T-helper 22 cell (primary cell): ENCODE measurements at places on chromosomes 11 and 22.

- DNase-seq = no peak
Measured at GRCh38 chr11:47177846-47178245, 1.2 kb upstream of the ARFGAP2 start.

- DNase-seq = no peak
Measured at GRCh38 chr11:120229451-120230424, 10.2 kb upstream of the POU2F3 start.

- DNase-seq = no peak
Measured at GRCh38 chr11:47366020-47366490, 12.3 kb downstream of the SPI1 start.

- DNase-seq = no peak
Measured at GRCh38 chr11:95092549-95093324, 3.1 kb downstream of the ENDOD1 start.

GRCh38 chr11:122085264-122085663 is 30.8 kb downstream of the BLID start:
- DNase-seq = no peak

DNA sequence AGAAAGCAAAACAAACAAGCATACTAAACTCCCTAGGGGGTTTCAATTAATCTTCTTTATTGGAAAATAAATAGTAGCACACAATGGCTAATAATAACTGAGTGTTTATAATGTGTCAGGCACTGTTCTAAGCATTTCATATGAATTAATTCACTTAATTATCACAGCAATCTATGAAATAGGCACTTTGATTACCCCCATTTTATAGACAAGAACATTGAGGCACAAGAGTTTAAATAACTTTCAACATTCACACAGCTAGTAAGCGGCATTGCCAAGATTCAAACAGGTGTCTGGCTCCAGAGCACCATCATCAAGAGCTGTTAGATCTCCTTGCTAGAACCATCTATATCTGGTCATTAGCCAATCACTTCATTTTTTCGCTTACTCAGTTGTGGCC is 43.1 kb downstream of the PRCP start:
- no peak for DNase-seq

DNA sequence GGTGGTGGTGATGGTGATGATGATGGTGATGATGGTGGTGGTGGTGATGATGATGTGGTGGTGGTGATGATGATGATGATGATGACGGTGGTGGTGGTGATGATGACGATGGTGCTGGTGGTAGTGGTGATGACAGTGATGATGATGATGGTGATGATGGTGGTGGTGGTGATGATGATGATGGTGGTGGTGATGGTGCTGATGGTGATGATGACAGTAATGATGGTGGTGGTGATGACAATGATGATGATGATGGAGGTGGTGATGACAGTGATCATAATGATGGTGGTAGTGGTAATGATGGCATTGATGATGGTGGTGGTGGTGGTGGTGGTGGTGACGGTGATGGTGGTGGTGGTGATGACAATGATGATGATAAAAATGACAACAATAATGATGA is 52.1 kb upstream of the ANO1 start:
- no peak for DNase-seq

DNA sequence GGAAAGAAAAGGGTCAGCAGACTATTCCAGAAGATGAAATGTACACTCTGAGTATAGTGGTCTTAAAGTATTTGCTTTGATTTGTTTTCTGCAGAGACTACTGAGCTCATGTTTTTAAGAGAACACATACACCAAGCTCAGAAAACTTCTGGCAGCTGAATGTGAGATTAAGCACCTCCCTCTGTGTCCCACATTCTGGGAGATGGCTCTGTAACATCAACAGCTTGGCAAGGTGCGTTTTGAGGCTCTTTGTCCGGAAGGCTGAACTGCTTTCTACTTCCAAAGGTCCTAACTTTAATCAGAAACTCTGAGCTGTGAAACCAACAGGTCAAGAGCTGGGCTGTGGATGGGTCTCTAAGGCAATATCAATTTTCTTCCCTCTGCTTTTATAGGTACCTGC is 36.4 kb upstream of the GLYAT start:
- DNase-seq = no peak

- no peak for DNase-seq
Measured at GRCh38 chr11:62433904-62434276, 15.1 kb downstream of the SCGB1A1 start.

GRCh38 chr11:30911247-30911646 is 325.1 kb upstream of the MPPED2 start:
- DNase-seq = no peak

DNA sequence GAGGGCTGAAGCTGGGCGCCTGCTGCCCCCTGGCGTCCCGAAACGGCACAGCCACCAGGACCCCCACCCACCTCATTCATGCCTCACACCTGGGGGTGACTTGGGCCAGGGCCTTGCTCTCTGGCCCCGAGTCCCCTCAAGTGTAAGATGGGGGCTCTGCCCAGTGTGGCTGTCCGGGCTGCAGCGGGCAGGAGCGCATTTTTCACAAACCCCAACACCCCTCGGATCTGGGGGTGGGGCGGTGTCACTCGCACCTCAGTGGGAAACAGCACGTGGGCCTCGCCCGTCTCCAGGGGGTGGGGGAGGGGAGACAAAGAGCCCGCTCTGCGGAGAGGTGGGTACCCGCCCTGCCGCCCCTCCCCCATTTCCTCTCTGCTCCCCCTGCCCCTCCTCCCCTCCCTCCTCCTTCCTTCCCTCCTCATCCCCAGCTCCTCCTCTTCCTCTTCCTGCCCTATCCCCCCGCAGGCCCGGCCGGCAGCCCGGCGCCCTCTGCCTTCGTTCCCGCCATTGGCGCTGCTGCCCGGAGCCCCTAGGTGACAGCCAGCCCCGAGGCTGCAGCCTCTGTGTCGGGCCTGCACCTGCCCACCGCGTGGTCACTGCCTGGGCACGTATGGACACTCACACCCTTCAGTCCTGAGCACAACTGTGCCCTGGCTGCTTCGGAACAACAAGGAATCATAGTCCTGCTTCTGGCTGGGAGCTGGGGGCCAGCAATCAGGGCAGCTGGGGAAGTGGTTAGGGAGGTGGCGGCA is 6.8 kb upstream of the CDKN1C start:
- DNase-seq = peak; percentile 23

GRCh38 chr11:48095779-48096470 is 115.6 kb downstream of the PTPRJ start:
- no peak for DNase-seq

GRCh38 chr11:8963569-8964323 is 496 bp downstream of the TMEM9B start:
- DNase-seq = peak; percentile 55

DNA sequence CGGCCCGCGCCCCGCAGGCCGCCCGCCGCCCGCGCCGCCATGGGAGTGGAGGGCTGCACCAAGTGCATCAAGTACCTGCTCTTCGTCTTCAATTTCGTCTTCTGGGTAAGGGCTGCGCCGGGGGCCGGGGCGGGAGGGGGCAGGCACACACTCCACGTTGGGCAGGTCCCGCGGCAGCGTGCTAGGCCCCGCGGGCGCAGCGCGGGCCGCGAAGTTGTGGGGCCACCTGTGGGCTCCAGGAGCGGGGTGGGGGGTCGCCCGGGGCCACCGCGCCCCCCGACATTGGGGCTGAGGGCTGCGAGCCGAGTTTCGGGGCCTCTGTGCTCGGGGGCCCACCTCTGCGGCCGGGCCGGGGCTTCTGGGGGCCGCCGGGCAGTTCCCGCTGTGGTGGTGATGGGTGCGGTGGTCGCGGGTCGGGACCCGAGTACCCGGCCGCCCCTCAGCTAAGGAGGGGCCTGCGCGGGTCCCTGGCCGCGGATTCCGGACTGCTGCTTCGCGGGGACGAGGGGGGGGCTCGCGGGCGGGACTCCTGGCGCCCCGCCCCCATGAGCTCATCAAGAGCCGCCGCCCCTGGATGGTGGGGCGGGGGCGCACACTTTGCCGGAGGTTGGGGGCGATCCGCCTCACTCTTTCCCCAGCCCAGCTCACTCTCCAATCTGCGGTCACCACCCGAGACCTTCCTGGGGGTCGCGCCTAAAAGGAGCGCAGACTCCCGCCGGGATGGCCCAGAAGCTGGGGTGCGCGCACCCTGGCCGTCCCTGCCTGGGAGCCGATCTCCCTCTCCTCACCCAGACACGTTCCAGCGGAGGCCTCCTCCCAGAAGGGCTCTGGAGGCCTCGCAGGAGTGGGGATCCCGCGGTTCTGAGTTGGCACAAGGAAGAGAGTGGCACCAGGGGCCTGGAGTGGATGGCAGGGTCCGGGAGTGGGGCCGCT is 667 bp downstream of the CD81 start:
- DNase-seq = peak; percentile 47

DNA sequence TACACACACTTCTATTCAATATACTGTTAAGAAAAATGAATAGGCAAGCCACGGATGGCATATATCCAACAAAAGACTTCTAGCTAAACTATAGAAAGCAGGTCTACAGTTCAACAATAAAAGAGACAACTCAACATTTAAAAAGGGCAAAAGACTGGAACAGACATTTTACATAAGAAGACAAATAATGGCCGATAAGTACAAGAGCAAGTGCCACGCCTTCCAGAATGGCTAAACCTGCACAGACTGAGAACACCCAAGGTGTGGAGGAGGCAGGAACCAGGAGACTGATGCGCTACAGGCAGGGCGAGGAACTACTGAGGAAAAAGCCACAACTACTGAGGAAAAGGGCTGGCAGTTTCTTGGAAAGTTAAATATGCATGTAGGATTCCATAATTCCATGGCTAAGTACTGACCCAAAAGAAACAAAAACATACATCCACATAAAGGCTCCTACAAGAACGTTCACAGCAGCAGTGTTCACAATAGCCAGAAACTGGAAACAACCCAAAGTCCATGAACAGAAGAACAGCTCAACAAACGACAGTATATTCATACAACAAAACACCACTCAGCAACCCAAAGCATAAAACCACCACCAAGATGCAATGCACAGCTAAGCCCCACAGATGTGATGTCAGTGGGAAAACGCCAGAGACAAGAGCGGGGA is 9.6 kb upstream of the MOB2 start:
- DNase-seq = no peak

DNA sequence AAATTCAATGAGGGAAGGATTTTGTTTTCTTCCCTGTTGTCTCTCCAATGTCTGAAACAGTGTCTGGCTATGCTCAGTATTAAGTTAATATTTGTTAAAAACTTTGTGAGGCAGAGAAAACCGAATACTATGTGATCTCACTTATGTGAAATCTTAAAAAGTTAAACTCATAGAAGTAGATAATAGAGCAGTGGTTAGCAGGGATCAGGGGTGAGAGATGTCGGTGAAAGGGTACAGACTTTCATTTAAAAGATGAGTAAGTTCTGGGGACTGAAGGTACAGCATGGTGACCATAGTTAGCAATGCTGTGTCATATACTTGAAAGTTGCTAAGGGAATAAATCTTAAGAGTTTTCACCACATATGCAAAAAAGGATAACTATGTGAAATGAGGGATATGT is 244.6 kb downstream of the AASDHPPT start:
- no peak for DNase-seq

GRCh38 chr11:5286351-5286750 is 15.4 kb downstream of the OR51B4 start:
- DNase-seq = no peak

- no peak for DNase-seq
Measured at GRCh38 chr11:31875866-31876560, 64.9 kb upstream of the PAX6 start.

- peak; percentile 20 for DNase-seq
Measured at GRCh38 chr11:114208377-114208776, 87.8 kb upstream of the NNMT start.

GRCh38 chr11:41246399-41246745 is 213.1 kb downstream of the LRRC4C start:
- DNase-seq = no peak

- DNase-seq = no peak
Measured at GRCh38 chr11:26860895-26861294, 133.0 kb upstream of the FIBIN start.

- DNase-seq = no peak
Measured at GRCh38 chr22:24521791-24522245, 26.7 kb downstream of the UPB1 start.

DNA sequence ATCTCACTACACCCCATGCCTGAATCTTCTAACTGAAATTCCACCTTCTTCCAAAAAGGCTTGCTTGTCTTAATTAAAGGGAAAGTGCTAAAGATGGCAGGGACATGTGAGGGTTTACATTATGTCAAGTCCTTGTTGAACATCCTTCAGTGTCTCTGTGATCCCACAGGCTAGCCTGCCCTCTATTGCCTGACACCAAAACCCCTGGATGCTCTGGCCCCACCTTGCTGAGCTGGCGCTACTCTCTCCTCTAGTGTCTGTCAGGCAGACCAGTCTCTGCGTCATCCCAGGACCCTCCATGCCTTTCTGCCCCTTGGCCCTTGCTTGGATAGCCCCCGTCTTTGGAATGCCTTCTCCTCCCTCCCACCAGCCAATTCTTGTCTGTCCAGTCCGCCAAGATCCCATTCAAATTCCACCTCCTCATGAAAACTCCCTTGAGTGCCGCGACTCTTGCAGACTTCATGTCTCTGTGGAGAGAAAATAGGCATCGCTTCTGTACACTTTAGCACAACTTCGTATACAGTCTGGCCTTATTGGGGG is 69.3 kb downstream of the PKNOX2 start:
- DNase-seq = no peak

GRCh38 chr11:92330114-92330513 is 105.5 kb downstream of the FAT3 start:
- DNase-seq = no peak

DNA sequence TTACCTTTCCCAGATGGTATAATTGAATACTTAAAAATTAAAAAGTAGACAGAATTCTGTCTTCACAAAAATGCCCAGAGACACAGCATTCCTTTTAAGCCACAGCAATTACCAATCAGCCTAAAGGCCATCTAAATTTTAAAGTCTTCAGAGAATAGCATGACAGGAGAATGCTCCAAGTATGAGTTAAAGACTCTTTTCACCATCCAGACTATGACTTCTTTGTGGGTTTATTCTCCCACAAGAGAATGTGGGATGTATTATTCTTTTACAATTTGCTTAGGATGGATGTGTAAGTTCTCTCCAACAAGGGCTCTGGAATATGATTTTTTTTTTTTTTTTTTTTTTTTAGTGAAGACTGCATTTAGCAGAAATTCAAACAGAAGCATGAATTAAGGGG is 249.9 kb downstream of the TTC28 start:
- no peak for DNase-seq

DNA sequence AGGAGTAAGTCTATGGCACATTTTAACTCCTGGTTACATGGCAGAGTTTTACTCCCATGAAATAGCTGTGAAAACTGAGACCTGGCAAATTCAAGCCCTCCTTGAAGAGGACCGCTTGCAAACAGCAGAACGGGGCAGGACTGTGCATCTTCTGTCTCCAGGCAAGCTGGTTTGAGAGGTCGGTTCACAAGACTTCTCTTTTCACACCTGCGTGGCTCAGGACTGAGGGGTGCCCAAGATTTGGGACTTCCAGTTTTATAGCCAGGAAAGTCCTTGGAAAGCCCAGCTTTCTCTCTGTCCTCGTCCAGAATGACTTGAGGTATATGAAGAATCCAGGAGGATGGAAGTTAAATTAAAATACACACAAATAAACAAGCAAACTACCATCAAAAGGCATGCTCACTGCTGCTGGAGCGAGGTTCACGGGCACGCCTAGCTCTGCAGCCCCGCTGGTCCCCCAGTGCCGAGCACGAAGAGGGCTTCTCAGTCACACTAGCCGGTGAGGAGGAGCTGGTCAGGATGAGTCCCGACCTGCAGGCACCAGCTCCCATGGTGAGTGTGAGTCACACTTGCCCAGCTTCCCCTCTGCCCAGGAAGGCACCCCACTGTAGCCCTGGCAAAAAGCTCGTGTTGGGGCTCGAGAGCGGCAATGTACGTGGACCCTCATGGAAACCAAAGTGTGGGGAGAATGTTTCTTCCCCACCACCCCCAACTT is 1382.4 kb downstream of the BRD1 start:
- no peak for DNase-seq

GRCh38 chr22:38257181-38257580 is 15.6 kb downstream of the TMEM184B start:
- no peak for DNase-seq

- DNase-seq = no peak
Measured at GRCh38 chr11:17642980-17643379, 76.4 kb upstream of the MYOD1 start.
